Activated CD8-positive, alpha-beta memory T cell treated with anti-CD3 and anti-CD28 coated beads for 48 hours (primary cell): ENCODE measurements at places on chromosomes 16 and 17.

- no peak for DNase-seq
Observed at GRCh38 chr17:18250708-18251107, 7.8 kb downstream of the FLII start.

DNA sequence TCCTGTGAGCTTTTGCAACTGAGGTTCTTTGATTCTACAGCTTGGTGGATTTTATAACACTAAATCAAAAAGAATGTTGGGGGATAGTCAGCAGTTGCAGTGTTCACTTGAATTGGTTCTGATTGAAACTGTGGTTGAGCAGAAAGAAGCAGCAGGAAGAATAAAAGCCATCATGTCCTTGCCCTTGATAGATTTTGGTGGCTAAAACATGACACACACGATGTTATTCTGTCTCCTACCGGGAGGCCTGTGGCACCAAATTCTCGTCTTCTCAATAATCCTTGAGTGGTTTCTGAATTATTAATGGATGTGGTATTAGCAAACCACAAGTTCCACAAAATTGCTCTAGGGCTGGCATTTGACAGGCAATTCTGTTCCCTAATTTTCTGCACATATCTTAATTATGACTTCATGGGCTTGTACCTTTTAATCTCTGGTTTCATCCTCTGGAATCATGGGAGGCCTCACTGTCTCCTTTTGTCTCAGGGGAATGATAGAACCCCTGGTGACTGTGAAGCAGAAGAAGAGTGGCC lies 338.2 kb downstream of the SNX29 start:
- DNase-seq = no peak

DNA sequence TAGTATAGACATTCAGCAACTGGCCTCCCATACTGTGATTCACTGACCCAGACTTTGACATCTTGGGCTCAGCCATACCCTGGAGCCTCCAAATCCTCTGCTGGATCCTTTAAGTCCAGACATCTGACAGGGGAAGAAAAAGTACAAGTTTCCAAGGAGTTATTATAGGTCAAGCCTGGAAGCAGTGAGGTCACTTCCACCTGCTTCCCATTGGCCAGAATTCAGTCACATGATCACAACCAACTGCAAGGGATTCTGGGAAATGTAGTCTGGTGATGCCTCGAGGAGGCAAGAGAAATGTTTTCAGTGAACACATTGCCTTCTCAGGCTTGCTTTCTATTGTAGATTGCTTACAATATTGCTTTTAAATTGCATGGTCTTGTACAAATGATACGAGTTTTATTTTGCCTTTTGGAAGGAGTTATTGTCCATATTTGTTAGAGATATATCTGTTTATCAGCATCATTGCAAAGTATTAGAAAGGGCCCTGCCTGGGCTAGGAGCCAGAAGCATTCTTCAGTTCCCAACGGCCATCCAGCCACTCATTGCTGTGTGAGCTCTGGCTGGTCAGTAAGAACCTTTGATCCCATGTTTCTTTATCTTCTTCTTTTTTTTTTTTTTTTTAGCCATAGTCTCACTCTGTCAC lies 696.9 kb downstream of the WWOX start:
- no peak for DNase-seq

GRCh38 chr17:82297714-82298537 lies 19.5 kb downstream of the CD7 start:
- peak; percentile 84 for DNase-seq

DNA sequence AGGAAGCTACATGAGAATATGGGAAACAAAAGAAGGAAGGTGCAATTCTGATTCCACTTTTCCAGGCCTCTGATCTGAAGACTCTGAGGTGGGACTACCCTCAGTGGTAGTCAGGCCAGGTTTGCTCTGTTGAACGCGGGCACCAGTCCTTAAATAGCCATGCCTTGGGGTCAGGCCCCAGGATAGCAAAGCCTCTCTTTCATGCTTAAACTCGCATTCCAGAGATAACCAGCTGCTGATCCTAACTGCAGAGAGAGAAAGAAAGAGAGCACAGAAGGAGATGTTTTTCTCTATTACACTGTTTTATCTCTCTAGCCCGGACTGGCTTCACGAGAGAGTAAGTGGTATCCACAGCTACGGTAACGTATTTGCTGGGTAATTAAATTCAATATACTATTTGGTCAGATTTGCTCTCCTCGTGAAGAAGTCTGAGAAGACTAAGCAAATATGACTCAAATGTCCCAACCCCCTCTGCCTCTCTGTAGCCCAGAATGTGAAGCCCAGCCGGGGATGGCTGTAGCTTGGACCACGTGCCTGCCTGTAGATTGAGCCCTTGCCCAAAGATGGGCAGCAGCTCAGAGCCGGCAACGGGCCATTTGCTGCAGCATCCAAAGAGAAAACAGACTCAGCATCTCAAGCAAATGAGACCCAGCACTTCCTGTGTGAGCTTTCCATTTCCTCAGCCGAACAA lies 122.2 kb downstream of the SMG6 start:
- DNase-seq = no peak

GRCh38 chr17:57999010-57999495 lies 8.0 kb downstream of the SRSF1 start:
- DNase-seq = no peak
